ENCODE measurements at places on chromosomes 12 and 14.

DNA sequence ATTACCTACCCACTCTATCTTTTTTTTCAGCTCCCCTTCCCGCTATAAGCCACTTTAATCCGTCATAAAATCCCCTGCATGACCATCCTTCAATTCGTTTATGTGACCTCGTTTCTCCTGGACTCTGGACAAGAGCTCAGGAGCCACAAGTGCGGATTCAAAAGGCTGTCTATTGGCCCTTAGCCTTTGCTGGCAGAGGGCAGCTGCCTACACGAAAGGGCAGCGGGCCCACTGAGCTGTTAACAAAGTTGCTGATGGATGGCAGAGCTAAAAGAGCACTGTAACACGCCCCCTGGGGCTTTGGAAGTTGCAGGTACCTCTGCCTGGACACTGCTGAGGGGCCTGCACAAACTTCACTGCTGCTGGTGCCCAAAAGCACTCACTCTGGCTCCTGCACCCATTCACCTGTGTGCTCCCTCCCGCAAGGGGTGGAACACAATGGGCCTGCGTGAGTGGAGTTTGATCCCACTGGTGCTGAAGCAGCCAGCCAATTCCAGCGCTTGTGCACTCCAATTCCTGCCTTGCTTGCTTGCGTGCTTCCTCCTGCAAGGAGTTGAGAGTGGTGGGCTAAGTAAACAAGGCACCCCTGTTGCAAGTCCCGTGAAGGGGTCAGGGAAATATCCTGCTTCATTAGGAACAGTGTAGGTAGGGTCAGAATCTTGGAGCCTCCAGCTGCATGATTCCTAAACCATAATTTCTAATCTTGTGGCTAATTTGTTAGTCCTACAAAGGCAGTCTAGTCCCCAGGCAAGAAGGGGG lies 10.6 kb upstream of the DRAM1 start:
- H3K27ac ChIP-seq = no peak overlapping the region
- no peaks in the 10 kb centered on the region for H3K36me3 ChIP-seq
- no peak overlapping the region for H3K4me3 ChIP-seq
- no peaks in the 10 kb centered on the region for H3K27me3 ChIP-seq

DNA sequence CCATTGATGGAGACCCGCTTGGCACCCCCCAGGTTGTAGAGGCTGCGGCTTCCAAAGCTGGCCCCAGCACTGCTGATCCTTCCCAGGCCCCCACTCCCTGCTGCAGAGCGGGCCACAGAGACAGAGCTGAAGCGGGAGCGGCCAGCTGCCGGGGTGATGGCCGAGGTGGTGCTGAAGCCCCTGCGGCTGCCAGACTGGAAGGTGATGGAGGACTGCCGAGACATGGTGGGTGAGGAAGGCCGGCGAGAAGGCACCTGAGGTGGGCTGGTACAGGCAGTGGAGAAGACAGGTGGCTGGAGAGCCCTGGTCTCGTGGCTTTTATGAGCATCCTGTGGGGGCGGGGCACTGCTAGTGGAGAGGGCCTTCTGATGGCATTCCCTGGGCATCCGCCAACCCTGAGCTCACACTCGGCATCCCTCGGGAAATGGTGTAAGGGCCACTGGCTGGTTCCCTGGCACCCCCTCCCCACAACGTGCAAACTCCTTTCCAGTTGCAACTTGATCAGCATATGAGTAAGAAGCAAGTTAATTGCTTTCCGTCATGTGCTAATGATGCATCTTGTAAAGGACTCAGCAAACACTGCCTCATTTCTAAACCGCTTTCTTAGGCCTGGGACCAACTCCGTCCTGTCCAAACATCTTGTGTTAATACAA lies at the start of gene KRT75:
TSS of gene KRT75 (minus strand) at position 291 of the 653 bp plus-strand sequence. CDS start at position 224, 67 bp downstream.
- H3K4me3 ChIP-seq = no peak within 1 kb of the TSS
- H3K27ac ChIP-seq = no peak within 1 kb of the TSS
- no peaks in the 10 kb centered on the region for H3K4me1 ChIP-seq
- DNase-seq = no peak
- H3K27me3 ChIP-seq = no peaks in the 10 kb centered on the region

- peak overlapping the region; percentile 49 for H3K27ac ChIP-seq
- no peaks in the 10 kb centered on the region for H3K36me3 ChIP-seq
- no peaks in the 10 kb centered on the region for H3K27me3 ChIP-seq
- peak; percentile 54 for DNase-seq
- H3K4me1 ChIP-seq = peaks cover 42% of the 10 kb centered on the region
These were observed 22.3 kb downstream of the MSRB3 start for GRCh38 chr12:65300679-65301349.

DNA sequence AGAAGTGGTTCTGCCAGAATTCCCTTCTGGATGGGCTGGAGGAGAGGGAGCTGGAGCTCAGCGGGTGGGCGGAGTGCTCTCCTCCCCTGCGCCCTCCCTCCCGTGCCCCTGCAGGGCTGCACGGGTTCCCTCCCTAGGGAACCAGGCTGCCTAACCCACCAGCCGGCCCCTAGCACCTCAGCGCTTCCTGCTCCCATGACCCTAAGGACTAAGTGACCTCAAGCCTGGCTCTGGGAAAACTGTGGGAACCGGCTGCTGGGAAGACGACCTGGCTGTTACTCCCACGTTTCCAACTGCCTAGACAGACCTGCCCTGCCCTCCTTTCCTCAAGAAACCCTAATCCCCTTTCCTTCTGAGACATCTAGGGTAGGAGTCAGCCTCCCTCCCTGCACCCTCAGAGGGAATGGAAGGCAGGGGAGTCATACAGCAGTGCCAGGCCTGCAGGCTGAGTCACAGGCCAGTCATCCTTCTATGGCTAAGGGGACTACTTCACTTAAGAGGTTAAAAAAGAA lies 31.5 kb downstream of the SLC6A12 start:
- H3K36me3 ChIP-seq = no peaks in the 10 kb centered on the region
- DNase-seq = no peak
- H3K4me3 ChIP-seq = no peak overlapping the region
- no peaks in the 10 kb centered on the region for H3K27me3 ChIP-seq

- no peaks in the 10 kb centered on the region for H3K36me3 ChIP-seq
- H3K27ac ChIP-seq = no peak overlapping the region
- no peak for DNase-seq
- peaks cover 10% of the 10 kb centered on the region for H3K27me3 ChIP-seq
- H3K4me1 ChIP-seq = peaks cover 7% of the 10 kb centered on the region
- no peak overlapping the region for H3K4me3 ChIP-seq
These were observed 70.2 kb upstream of the FBRSL1 start for GRCh38 chr12:132419631-132420246.

Measured in HCT116 (cell line).